ENCODE measurements at places on chromosomes 3 and 15.

DNA sequence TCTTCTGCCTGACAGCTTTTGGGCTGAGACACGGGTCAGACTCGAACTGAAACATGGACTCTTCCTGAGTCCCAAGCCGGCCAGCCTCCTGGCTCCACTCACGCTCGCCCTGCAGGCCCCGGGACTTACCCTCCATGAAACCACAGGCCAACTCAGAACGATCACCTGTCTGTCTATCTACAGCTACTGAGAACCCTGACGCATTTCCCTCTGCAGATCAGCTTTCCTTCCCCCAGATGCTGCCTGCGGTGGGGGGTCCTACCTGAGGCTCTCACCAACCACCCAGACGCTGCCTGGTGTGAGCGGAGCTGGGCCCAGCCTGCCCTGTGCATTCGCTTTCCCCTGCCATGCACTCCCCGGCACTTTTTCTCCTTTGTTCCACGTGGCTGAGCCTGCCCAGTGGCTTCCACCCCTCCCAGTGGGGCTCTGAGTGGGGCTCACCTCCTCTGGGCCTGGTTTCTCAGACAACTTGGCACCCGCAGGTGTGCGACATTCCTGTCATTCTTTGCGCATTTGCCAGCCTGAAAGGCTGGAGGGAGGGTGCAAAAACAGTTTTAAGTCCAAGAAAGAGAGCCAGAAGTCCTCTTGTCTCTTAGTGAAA, 60.2 kb downstream of the PLXNA1 start:
- DNase-seq: peak; percentile 4

GRCh38 chr3:147427746-147428145, 18.6 kb downstream of the ZIC1 start:
- no peak for DNase-seq

GRCh38 chr3:79467721-79468120, 300.1 kb downstream of the ROBO1 start:
- DNase-seq: no peak

- no peak for DNase-seq
Observed at GRCh38 chr3:43372809-43373559, 86.6 kb downstream of the SNRK start.

GRCh38 chr15:47407692-47408091, 309.6 kb upstream of the SEMA6D start:
- DNase-seq: no peak

- DNase-seq: no peak
Observed at GRCh38 chr3:31934018-31934417, 47.0 kb downstream of the OSBPL10 start.

DNA sequence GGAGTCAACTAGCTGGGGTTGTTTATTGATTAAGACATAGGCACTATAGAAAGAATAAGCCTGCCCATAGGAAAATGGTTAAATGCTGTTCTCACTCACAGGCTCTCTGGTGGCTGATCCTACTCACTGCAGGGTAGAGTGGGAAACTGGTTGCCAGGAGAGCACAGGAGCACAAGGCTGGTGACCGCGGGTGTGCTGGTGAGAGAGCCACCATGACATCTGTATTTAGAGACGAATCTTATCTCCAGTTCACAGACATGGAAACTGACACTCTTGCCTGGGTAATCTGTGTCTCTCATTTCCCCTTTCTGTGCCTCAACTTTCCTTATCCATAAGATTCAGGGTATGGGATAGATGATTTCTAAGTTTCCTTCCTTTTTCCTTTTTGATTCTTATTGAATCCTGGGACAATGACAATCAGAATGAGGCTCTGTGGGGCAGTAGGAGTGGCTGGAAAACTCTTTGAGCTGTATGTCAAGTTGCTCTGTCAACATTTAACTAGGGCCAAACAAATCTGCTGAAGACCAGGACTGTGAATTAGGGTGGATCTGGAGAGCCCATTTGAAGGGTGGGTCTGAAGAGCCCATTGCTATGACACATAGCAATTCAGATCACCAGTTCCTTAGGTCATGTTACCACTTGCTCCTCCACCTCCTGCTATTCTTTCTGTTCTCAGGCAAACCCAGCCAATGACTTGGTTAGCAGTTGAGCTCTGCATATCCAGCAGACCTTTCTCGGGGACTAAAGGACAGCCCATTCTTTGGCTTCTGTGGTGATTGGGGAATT, 286.1 kb upstream of the TBL1XR1 start:
- DNase-seq: no peak

DNA sequence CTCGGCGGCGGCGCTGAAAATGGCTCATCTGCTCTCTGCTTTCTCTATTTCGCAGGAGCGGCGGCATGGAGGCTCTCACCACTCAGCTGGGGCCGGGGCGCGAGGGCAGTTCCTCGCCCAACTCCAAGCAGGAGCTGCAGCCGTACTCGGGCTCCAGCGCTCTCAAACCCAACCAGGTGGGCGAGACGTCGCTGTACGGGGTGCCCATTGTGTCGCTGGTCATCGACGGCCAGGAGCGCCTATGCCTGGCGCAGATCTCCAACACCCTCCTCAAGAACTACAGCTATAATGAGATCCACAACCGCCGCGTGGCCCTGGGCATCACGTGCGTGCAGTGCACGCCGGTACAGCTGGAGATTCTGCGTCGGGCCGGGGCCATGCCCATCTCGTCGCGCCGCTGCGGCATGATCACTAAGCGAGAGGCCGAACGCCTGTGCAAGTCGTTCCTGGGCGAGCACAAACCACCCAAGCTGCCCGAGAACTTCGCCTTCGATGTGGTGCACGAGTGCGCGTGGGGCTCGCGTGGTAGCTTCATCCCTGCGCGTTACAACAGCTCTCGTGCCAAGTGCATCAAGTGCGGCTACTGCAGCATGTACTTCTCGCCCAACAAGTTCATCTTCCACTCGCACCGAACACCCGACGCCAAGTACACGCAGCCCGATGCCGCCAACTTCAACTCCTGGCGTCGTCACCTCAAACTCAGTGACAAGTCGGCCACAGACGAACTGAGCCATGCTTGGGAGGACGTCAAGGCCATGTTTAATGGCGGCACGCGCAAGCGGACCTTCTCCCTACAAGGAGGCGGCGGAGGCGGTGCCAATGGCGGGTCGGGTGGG, 790 bp downstream of the SKOR1 start:
- DNase-seq: no peak

GRCh38 chr15:71149646-71150557, 34.6 kb downstream of the THSD4 start:
- DNase-seq: no peak

GRCh38 chr3:119600732-119601131, 3.0 kb downstream of the PLA1A start:
- DNase-seq: no peak

- no peak for DNase-seq
Observed at GRCh38 chr3:184175506-184175905, 851 bp downstream of the AP2M1 start.

DNA sequence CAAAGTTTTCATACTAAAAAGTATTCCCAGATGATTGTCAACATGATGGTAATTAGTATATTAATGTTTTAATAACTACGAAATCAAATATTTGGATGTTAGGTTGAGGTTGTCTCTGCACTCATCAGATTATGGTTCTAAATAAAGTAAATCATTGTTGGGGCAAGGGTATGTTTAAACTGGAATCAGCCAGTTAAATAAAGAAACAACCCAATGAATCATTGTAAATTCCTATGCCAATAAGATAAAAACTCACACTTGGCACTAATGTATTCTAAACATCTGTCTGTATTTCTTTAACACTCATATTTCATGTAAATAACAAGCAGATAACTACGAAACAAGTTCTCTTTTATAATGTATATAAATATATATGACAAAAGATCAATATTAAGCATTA, 92.7 kb downstream of the PEAK1 start:
- DNase-seq: no peak

DNA sequence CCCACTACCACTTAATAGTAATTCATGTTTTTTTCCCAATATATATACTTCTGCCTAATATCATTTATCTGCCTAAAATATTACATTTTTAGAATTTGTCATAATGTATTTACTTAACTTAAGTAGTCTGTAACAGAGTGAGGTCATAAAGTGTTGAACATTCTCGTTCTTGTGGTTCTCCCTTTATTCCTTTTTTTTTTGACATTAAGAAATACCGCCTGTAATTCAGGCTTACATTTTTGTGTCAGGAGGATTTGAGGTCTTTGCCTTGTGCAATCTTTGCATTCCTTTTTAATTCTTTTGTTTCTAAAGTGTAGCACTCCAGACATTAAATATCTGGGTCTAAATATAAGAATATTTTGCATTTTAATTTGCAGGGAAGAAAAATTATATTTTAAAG, 315.4 kb downstream of the PTPRG start:
- DNase-seq: no peak

- DNase-seq: no peak
Observed at GRCh38 chr15:76153241-76154197, 93.7 kb downstream of the TMEM266 start.

DNA sequence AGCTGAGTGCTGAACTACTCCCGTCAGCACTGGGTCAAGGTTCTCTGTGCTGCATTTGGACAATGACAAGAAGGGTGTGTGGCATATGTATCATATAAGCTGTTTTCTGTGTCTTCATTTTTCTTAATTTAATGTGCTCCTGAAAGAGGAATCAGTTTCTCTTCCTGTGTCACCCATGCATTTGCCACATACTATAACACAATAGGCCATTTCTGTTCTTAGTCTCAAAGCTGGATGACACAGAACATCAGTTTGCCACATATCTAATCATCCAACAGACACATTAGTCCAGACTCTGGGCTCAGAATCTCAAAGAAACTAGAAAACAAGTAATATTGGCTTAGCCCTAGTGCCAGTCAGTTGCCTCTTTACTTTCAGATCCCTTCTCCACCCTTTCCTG, 34.1 kb downstream of the CEP19 start:
- DNase-seq: no peak

- no peak for DNase-seq
Observed at GRCh38 chr3:66261355-66261754, 40.6 kb downstream of the SLC25A26 start.

DNA sequence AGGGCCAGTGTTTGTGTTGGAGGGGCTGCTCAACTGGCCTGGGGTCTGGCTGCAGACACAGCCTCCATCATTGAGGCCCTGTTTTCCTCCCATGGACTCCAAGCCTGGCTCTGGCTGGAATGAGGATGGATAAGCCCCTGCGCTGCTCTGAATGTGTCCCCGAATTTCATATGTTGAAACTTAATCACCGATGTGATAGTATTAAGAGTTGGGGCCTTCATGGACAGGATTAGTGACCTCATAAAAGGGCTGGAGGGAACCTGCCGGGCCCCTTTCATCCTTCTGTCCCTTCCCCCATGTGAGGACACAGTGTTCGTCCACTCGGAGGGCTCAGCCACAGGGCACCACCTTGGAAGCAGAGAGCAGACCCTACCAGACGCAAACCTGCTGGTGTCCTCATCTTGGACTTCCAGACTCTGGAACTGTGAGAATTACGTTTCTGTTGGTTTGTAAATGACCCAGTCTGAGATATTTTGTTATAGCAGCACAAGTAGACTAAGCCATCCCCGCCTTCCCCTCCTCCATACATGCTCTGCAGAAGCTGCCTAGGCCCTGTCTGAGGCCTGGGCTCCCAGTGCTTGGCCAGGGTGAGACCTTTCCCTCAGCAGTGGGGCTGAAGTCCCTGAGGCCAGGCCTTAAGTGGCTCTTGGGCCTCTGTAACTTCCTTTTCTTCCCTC, 3.8 kb upstream of the LCTL start:
- no peak for DNase-seq

DNA sequence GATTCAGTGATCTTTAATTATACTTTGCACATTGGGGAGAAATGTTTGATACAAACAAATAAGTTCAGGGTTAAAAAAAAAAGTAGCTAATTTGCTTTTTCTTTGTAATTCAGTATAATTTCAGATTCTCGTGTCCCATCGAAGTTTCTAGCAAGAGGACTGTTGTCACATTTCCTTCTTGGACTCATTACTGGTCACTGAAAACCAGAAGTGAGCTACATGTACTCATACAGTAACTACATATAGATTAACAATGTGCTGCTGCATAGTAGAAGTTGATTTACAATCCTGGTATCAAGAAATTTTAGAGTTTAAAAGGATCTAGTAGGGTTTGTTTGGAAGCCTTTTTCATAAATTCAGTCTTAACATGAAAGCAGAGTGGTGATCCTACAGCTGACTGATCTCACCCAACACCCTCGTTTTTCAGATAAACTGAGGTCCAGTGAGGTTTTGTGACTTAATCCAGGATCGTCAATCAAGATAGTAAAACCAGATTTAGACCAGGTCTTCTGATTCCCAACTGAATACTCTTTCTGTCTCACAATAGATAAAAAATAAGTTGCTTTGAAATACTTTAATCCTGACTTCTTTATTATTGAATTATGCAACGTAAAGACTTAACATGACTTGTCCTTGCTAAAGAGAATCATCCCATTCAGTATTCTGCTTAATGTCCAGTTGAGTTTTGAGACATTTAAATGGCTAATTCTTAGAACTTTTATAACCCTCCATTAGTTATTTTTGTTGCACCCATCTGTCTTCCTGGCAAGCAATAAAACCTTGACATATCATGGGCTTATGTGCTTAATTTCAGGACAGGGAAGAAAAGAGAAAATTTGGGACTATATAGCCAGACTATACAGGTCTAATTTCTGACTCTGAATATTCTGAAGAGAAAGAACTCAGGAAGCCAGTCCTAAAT, 2.8 kb downstream of the SEC62 start:
- DNase-seq: no peak

DNA sequence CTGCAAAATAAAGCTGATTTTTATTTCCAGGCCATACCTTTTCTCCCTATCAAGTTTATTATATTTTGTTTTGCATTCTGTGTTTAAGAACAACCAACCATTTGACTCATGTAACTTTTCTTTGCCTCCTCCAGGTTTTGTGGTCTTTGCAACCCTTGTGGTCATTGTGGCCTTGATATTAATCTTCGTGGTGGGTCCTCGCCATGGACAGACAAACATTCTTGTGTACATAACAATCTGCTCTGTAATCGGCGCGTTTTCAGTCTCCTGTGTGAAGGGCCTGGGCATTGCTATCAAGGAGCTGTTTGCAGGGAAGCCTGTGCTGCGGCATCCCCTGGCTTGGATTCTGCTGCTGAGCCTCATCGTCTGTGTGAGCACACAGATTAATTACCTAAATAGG, 27.6 kb downstream of the NIPA2 start:
- no peak for DNase-seq

GRCh38 chr15:52782514-52782913, 7.6 kb downstream of the ONECUT1 start:
- DNase-seq: no peak

DNA sequence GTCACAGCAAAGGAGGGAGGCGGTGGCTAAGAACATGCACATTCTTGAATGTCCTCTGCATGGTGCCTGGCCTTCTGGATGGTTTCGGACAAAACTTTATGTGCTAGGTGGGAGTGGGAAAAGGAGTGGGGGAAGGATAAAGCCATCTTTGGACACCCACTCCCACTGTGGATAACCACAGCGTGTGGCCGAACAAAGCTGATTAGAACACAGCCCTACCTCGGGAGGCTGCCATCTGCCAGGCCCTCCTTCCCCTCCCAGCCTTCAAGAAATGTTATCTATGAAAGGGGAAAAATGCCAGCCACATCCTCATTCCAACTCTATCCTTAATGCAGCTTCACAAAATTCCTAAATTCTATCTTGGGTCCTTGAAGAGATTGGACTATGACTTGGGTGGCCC, 18.8 kb downstream of the AMOTL2 start:
- no peak for DNase-seq

GRCh38 chr3:13638927-13639326, 90.0 kb downstream of the FBLN2 start:
- DNase-seq: no peak

Measured in activated T-cell treated with anti-CD3 and anti-CD28 coated beads, Interleukin-2, amount 50 U/mL, for 1 hour (primary cell).